Osteoblast (primary cell): ENCODE measurements at places on chromosomes 12 and 14. TPM values are rescaled to one million over a fixed set of nuclear protein-coding genes. Genes with fewer than 3 reads are reported as not detected.

Gene SLC25A47
- not detected in 2 replicates for total RNA-seq

DNA sequence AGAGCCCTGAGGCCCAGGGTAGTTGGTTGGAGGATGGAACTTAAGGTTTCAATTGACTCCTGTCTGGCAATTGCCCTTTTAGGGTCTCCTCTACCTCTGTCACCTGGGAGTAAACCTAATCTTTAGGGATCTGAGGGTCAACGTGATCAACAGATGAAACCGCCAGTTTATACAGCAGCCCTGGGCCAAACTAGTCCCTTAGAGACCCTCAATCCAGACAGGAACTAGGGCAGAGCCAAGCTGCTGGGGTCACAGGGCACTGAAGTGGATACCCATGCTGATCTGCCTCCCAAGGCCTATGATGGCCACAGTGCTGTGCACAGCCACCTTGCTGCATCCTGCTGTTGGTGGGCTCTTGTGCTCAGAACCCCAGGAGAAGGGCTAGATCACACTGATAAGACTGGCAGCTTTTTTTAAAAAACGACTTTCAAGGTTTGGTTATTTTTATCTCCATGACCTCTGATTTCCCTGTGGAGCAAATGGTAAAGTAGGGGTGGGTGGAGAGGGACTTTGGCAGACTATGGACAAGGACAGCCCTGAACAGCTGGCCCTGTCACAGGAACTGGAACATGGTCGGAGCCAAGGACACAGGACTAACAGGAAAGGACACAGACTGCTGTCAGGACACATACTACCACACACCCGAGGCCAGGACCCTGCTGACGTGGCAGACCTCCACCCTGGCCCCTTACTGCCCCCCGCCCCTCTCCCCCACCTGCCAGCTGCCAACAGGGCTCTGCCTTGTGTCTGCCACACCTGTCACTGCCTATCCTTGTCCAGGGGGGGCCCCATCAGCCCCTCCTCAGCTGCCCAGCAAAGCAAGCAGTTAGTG lies 474 bp downstream of the FITM1 start:
- peak; percentile 54 for DNase-seq

Gene GPHN
- 8.3 and 10.0 TPM in 2 replicates for total RNA-seq

DNA sequence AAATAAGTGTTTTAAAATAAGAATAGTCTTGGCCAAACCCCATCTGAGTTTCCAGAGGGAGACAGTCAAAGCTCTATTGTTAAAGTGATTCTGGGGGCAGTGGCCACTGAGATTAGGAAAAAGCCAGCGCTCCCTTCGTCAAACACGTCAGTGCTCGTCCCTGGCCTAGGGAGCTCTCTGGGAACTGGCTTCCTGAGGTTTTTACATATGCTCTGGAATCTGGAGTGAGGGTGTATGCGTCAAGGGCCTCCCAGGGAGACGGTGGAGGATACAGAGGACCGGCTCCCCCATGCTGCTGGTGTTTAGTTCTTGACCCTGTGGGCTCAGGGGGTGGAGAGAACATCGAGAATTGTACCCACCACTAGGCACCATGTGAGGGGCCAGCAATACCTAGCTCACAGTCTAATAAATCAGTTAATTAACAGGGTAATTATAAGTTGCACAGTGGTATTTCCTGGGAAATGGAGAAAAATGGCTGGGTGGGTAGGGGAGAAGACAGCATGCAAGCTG lies 87.0 kb downstream of the SLC25A47 start:
- no peak for DNase-seq

DNA sequence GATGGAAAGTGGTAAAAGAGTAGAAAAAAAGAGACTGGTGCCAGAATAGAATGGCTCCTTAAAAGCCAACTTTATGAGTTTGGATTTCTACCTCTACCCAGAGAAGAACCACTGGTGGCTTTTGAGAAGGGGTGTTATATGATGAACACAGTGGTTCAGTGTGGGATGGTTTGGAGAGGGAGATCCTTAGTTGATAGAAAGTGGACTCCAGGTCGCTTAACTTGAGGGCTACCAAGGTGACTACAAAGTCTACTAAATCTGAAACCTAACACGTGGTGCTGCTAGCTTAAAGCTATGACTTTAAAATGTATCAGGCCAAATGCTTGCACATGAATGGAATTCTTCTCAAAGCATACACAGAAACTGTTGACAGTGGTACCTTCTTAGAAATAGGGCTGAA lies 8.4 kb downstream of the SPTB start:
- no peak for DNase-seq

- no peak for DNase-seq
Measured at GRCh38 chr14:75013290-75013689, 10.6 kb downstream of the EIF2B2 start.

DNA sequence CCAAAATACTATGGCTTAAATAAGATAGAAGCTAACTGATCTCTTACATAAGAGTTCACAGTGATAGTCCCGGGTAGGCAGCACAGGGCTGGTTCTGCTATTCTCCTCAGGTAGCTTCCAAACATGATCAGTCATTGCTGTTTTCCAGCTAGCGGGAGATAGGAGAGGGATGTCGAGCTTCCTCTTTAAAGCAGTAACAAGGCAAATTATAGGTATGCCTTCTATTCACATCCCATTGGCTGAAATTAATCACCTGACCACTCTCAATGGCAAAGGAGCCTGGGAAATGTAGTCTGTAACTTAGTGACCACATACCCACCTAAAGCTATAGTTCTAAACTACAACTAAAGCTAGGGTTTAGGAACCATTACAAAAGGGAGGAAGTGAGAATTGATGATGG lies 34.5 kb upstream of the VRK1 start:
- DNase-seq = peak; percentile 77

Gene HELB
- 2.2 and 3.2 TPM in 2 replicates for total RNA-seq

- DNase-seq = no peak
Measured at GRCh38 chr14:82528016-82528415, 994.4 kb upstream of the SEL1L start.

Gene OTOGL
- 0.36 and 0.59 TPM in 2 replicates for total RNA-seq

- peak; percentile 70 for DNase-seq
Measured at GRCh38 chr12:1575408-1576401, 18.7 kb downstream of the FBXL14 start.

GRCh38 chr14:52950898-52951680 lies at the start of gene FERMT2:
TSS of gene FERMT2 (minus strand) at chr14:52951050. CDS start at chr14:52950568, 482 bp downstream.
- DNase-seq = peak; percentile 98
